ENCODE measurements at places on chromosomes 6 and 20. TPM values are rescaled to one million over a fixed set of nuclear protein-coding genes. Genes with fewer than 3 reads are reported as not detected.

- DNase-seq, result no peak
These were observed 71.4 kb downstream of the ALDH5A1 start for GRCh38 chr6:24566020-24566767.

DNA sequence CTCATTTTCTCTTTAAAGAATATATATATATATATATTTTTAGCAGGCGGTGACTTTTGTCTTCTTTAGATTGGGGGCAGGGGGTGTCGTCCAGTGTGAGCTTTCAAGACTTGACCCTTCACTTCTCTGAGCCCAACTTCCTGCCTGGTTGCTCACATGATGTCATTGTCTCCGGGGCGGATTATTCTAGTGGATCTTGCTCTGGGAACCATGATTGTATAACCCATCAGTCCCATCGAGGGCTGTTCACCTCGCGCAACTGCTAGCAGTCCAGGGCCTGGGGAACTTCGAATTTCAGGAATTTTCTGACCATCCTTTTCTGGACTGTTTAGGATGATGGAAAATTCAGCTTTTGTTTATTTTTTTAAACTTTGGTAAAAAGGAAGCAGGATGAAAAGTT, 1.0 kb downstream of the IGF2R start:
- peak; percentile 60 for DNase-seq

The FOXF2 gene
- 0.16 TPM for polyA plus RNA-seq

DNA sequence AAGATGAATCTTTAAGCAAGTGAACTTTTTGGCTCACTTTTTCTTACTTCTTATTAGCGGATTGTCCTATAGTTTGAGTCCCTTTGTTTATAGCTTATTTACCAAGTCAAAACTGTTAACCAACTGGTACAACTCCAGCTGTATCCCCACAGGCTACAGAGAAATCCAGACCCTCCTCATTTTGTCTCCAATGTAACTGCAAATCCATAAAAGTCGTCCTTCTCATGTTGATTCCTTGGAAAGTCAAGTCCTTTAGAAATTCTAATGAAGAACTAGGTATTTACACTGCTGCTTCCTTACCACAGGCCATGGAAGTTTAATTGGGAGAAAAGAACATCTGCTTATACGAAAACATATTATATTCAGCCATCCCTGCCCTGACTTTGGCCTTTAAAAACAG, 729.1 kb upstream of the NRSN1 start:
- DNase-seq, result no peak

The GPLD1 gene
- polyA plus RNA-seq, result 0.39 TPM

The LPA gene
- not detected for polyA plus RNA-seq

- DNase-seq, result peak; percentile 5
These were observed 48.6 kb downstream of the TOMM6 start for GRCh38 chr6:41836022-41836659.
